ENCODE measurements at places on chromosomes 7 and 10.

GRCh38 chr10:131996466-131997365 lies 15.0 kb upstream of the BNIP3 start:
- no peak for DNase-seq

GRCh38 chr7:5351507-5352265 lies 68.9 kb downstream of the SLC29A4 start:
- DNase-seq = no peak

GRCh38 chr7:36438211-36438610 lies 48.5 kb downstream of the ANLN start:
- DNase-seq = no peak

DNA sequence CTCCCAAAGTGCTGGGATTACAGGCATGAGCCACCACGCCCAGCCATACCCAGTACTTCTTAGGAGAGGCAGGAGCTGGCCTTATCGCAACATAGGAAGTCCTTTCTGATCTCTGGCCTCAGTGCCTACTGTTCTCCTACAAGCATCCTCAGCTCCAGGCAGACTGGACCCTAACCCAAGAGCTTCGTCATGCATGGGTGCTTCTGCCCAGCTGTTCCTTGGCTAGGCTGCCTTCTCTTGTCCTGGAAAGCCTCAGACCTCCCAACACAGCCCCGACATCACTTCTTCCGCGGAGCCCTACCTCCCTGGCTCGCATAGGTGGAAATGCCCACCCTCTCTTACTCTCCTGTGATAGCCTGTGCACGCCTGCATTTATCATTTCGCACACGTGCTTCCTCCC lies 15.8 kb downstream of the BCL7B start:
- no peak for DNase-seq

- no peak for DNase-seq
These were observed 53.0 kb upstream of the EXOC4 start for GRCh38 chr7:133199831-133200230.

- no peak for DNase-seq
These were observed 55.8 kb upstream of the SEMA3C start for GRCh38 chr7:80974396-80975358.

DNA sequence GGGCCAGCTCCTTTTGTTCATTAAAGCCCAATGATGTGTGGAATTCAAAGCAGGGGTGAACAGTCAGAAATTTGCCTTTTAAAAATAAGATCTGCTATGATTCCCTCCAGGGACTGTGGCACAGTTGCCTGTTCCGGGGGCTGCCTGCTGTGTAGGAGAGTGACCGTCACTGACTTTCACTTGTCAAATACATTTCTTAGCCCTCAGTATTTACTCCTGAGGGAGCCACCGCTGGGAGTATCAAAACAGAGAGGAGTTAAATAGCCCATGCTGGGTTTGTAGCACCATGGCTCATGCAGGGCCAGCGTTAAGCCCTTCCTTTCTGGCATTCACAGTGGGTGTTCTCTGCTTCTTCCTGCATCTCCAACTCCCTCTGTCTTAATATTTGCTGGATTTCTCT lies 897.8 kb downstream of the SORCS3 start:
- DNase-seq = no peak

DNA sequence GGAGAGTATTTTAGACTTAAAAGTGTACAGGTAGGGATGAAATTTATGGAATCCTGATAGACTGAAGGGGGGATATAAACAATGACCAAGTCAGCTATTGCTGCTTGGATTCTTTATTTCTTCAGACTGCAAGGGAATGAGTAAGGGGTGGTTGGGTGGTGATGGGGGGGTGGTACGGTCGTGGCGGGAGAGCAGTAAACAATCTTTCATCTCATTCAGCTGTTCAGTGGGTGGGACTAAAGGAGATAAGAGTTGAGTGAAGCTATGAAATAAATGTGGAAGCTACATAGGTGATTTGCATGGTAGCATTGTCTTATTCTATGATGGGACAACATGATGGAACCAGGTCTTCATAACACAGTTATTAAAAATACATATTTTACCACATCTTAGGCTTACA lies 1.8 kb downstream of the SEPTIN7 start:
- DNase-seq = no peak

DNA sequence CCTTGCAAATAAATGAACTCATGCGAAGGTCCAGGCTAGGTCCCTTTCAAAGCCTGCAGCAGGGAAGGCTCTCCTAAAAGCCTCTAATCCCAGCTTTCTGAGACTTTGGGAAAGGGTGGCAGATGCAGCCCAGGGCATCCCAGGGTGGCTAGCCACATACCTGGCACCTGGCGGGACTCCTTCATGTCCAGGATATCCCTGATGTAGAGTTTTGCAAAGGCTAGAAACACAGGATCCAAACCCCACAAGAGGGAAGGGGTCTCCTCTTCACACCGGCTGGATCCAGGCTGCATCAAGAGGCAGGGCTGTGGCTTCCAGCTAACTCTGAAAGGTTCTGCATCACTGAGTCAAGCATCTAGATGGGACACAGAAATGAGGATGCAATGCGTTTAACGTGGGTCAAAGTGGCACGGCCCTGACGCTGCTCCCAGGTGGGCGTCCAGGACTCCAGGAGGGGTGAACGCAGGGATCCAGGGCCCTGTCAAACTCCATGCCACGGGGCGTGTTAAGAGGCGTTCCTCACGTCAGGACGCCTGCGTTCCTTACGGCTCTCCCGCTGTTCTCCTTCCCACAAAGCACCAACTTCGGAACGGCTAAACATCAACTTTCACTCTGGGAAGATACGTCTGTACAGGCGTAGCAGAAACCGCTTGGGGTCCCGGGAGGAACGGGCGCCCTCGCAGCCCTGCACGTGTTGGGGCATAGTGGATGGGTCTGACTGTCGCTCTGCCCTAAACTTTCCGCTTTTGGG lies 507 bp downstream of the STN1 start:
- DNase-seq = peak; percentile 39

- no peak for DNase-seq
These were observed 203.9 kb downstream of the NXPH1 start for GRCh38 chr7:8637322-8637721.

DNA sequence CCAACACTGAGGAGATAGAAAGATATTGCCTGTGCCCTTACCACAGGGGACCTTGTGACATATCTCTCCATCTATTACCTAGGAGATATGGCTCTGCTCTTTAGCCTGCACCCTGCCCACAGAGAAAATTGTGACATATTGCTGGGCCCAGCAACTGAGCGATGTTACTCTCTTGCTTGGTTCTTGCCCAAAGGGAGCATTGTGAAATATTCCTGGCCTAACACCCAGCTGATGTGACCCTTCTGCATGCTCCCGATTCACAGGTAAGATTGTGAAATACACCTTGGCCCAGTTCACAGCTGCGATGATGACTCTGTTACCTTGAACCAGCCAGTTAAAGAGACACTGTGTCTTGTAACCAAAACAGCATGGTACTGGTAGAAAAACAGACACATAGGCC lies 37.2 kb upstream of the ZNF107 start:
- DNase-seq = no peak

GRCh38 chr7:30347226-30348082 lies 63.1 kb downstream of the ZNRF2 start:
- DNase-seq = no peak

DNA sequence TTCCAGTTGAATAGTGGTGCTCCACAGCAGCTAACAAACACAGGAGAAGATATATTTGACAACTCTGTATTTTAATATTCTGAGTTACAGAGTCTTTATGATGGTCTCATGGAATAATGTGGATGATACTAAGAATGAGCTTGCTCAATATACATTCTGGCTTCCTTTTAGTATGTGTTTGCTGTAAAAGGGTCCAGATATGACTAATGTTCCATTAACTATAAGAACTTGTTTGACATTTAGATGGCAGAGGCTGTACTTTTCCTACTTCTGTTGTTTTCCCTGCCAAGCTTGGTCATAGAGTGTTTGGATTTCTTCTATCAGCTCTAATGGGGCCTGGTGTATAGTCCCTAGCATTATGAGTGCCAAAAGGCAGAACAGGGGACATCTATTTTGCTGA lies 61.5 kb upstream of the GPR22 start:
- no peak for DNase-seq

DNA sequence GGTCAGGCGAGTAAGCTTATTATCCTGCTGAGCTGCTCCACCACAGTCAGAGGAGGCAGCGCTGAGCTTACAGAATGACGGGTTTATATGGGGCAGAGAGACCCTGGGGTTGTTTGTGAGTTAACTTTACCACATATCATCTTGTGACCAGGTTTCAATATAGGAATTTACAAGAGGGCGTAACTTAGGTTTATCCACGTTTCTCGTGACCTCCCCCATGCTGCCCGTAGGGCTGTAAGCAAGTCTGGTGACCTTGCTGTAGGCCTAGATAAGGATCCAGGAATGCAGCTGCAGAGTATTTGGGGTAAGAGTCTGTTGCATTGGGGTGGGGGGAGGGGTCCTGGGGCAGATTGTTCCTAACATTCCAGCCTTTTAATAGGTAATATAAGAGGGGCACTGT lies 24.6 kb downstream of the SCIN start:
- DNase-seq = no peak

DNA sequence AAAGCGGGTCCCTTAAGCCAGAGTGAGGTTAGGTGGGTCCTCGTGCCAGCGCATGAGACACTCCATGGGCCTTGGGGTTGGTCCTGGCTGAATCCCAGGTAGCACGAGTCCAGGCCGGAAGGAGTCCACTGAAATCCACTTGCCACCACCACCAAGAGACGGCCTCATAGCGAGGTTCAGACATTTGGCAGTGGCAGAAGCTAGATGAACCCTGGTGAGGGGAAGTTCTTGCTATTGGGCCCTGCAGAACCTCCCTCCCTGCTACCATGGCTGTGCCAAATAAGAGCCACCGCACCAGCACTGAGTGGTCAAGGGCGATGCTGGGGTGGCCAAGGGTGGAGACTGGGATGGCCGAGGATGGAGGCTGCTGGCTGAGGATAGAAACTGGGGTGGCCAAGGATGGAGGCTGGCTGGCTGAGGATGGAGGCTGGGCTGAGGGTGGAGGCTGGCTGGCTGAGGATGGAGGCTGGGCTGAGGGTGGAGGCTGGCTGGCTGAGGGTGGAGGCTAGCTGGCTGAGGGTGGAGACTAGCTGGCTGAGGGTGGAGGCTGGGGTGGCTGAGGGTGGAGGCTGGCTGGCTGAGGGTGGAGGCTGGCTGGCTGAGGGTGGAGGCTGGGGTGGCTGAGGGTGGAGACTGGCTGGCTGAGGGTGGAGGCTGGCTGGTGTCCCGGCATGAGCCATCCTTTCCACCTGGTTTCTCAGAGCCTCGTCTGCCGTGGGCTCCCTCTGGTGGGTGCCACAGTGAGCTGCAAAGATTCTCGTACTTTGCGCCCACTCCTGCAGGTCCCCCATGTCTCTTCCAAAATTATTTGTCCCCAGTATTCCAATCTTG lies 88.2 kb downstream of the ELFN1 start:
- peak; percentile 60 for DNase-seq

- DNase-seq = no peak
These were observed 430.3 kb downstream of the AUTS2 start for GRCh38 chr7:70028620-70029019.

DNA sequence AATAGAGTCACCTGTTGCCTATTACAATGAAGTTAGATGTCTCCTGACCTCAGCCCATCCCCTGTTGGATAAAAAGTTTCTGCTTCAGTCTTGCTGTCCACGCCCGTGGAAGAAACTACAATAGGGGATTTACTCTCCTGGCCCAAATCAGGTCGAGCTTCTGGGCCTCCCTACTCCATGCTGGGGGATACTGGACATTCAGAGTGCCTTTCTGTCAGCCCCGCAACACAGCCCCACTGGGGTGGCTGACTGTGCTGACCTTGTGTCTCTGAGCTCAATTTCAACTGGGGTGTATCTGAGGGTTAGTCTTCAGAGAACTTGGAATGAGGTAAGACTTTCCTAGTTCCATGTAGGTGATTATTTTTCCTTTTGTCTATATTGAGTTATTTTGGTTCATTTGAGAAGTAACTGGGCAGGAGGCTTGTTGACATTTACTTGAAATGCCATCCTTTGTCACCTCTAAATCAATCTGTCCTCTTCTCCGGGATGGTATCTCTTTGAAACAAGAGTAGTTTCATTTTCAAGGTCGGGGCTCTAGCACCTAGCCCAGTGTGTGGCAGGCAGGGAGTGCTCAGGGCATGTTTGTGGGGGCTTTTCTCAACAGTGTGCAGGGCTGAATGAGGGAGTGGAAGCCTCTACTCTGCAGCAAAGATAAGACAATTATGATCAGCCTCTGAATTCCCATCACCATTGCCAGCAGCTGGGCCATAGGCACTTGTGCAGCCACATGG lies 17.7 kb upstream of the CXCL12 start:
- no peak for DNase-seq

- DNase-seq = peak; percentile 72
These were observed 28.4 kb downstream of the UBE2D4 start for GRCh38 chr7:43954524-43955228.

DNA sequence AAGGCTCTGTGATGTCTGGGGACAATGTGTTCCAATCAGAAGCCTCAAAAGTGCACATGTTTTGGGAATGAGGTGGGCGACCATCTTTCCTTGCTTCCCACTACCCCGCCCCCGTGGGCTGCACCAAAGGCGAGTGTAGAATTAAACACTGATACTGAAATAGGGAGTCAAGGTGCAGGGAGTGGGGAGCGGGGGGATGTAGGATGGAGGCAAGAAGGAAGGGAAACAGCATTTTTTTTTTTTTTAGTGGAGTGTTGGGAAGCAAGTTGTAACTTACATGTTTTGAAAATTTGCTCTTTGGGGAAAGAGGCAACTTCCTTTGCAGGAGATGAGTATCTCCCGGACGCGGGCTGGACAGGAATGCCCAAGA lies 484 bp upstream of the DLX5 start:
- DNase-seq = no peak

GRCh38 chr10:72509206-72509799 lies 116.6 kb downstream of the MICU1 start:
- DNase-seq = no peak

DNA sequence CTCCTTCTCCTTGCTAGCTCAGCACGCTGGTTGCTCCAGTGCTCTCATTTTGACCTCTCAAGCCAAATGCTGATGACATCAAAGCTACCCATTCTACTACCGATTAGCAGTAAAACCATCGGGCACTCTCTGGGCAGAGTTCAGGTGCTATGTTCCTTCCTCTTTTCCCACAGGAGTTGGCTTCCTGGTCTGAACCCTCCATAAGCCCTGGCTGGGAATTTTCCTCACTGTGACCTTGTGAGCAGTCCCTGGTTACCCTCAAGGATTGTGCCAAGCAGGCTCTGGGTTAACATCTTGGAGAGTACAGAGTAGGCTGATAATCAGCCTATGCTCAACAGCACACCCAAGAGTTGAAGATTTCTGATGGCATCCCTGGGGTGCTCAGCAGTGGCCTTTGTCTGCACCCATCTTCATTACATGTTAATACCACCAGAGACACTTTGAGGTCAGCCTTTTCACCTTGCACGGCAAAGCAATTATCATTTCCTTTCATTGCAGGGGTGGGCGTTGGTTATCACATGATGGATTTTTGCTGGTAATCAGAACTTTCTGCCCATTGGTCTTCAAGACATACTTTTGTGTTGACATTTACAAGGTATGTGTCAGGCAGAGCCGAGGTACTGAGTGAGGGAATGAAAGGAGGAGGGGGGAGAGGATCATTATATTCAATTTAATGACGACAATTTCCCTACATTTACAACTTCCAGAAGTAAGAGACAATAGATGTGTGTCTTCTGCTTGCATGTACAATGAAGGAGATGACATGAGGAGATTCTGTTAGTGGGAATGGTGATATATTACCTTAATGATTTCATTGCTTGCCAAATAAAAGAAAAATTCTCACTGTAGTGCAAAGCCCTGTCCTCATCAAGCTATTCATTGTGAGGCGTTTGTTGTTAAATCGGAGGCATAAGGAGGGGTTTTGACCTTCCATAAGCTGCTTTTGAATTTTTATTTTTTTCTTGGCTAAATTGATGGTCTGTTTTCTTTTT lies 452.0 kb downstream of the LRMDA start:
- DNase-seq = no peak

Measured in BE2C (cell line).